Activated CD8-positive, alpha-beta memory T cell treated with anti-CD3 and anti-CD28 coated beads for 4 hours (primary cell): ENCODE measurements at places on chromosomes 2 and 18.

- no peak for DNase-seq
These were observed 150.7 kb downstream of the DYSF start for GRCh38 chr2:71603851-71604725.

DNA sequence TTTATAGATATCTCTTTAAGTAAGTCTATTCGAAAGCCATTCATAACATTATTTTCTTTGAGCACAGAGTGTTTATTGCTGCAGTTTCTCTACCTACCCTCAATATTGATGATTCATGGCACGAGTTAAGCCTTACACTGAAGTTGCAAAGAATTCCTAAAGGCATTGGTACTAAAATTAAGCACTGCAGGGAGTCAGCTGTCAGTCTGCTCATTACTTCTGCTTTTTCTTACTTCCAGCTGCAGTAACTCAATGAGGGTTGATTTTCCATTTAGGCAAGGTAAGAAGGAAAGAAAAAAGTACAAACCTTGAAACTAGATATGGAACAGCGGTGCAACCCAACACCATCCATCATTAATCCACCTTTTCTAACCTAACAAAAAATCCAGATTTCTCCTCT lies 65.2 kb downstream of the RNF152 start:
- no peak for DNase-seq

DNA sequence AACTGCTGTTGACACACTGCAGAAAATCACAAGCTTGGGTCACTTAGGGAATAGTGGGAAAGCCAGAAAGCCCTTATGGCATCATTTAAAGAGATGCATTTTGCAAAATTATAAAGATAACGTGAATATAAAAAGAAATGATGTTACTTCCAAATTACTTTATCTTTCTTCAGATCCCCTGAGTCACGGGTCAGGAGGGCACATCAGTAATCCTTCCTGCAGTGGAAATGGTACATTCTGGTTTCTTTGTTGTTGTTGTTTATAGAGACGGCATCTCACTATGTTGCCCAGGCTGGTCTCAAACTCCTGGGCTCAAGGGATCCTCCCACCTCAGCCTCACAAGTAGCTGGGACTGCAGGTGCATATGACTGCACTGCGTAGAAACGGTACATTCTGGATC lies 9.8 kb upstream of the EPG5 start:
- DNase-seq, result no peak

DNA sequence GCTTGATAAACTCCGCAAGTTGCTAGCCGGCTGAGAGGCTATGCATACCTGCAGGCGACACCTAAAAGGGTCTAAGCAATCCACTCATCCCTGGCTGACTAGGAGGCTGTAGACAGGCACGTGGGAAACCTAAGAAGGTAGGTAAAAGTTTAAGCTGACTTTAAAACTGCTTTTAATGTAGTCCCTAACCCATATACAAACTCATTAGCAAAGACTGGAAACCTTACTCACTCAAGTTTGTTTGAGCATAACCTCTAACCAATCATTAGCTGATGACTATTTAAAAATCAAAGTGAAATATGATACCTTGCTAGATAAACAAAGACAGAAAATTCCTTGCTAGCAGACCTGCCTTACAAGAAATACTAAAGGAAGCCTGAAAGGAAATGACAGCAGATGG lies 106.4 kb downstream of the EXOC6B start:
- no peak for DNase-seq

DNA sequence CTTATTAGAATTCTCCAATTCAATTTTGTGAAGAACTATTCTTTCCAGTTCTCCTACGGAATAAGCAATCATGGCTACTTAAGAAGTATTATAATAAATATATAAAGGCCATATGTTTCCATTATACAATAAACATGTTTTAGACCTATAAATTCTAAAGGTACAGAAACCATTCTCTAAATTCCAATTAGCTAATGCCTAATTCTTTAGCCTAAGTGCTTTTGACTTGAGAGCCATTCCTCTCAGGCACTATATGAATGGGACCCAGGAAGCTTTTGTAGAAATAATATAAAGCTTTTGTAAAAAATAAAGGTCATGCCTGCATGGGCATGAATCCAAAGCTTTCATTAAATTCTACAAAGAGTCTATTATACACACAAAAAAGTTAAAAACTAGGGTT lies 161.0 kb upstream of the UNC80 start:
- no peak for DNase-seq

DNA sequence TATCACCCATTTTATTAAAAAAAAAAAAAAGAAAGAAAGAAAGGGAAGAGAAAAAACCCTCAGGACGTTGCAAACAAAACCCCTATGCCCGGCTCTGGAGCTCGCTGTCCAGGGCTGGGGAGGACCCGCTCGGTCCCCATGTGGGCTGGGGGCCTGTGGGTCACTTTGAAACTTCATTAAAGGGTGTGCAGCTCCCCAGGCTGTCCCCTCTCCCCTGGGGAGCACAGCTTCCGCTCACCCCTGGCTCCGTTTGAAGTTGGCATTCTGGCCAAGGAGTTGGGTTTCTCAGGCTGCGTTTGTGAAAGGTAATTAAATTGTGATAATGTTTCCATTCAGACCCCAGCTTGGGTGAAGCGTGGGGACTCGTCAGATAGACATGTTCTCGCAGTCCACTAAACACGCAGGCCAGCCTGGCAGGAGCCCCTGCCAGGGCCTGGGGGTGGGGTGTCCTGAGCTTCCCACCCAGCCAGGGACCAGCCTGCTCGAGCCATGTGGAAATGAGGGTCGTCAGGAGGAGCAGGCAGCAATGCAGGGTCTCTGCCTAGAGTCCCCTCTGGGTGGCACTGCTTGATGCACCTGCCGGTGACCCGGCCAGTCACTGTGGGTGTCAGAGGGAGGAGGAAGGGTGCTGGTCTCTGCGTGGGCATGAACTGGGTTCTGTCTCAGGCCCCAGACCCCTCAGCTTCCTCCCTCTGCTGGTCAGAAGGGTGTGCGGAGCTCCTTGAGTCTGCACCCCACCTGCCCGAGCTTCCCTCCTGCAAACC lies 166.2 kb downstream of the INHBB start:
- no peak for DNase-seq

DNA sequence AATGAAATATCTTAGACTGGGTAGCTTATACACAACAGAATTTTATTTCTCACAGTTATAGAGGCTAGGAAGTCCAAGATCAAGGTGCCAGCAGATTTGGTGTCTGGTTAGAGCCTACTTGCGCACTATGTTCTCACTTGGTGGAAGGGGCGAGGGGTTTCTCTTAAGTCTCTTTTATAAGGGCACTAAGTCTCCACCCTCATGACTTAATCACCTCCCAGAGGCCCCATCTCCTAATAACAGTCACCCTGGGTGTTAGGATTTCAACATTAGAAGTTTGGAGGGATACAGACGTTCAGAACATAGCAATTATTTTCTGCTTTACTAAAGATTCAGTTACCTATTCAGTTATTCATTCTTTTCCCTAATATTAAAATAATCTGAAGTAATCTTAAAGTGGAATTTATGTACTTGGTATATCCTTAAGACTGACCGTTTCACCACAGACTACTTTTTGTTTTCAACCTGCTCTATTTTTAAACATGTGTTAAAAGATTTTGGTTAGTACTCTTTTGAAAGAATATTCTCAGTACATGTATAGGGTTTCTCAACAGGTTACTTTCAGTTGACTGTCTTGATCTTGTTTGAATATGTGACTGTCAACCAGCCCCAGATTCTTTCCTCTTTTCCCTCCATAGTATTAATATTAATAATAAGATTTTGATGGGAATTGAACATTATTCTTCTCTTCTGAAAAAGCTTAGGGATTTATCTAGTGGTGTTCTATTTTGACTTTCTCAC lies 130.0 kb downstream of the TAF4B start:
- no peak for DNase-seq

DNA sequence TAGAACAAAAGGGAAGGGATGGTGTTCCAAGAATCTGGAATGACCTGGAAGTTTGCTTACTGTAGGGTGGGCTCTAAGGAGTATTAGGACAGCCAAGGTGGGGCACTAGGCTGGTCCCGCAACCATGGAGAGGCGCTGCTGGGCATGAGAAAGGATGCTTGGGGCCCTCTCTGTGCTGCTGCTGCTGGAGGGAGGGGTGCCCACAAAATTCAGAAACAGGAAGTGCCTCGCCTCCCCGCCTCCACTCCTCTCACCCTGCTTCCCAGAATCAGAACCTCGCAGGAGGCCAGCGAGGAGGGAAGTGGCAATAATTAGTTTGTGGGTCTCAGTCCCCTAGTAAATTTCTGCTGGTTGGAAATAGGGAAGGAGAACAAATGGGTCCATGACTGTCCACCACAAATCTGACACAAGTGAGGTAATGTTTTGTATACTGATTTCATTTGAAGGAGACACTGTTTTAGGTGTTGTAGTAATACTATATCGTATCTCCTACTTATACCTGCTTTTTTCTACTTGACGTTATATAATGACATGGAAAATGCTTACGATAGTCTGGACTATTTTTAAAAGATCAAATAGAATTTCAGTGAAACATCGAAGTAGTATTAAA lies 7.9 kb upstream of the PDCL3 start:
- no peak for DNase-seq

DNA sequence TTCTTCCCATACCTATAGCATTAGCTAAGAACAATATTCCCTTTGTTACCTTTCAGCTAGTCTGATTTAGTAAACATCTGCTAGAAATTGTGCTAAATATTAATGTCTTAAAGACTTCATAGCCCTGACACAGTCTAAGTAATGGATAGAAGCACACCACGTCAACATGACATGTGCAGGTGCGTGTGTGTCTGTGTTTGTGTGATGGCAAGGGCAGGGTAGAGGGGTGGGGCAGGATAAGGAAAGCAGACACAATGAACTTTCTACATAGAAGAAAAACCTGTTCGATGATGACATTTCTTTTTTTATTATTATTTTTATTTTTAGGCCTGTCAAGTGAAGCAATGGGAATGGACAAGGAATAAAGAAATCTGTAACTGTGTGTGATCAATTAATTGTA lies 223.3 kb downstream of the NOL4 start:
- no peak for DNase-seq

GRCh38 chr2:113104054-113104611 lies 23.3 kb upstream of the IL1RN start:
- no peak for DNase-seq

- DNase-seq, result no peak
These were observed 98.1 kb downstream of the DCDC2C start for GRCh38 chr2:3801506-3801905.

GRCh38 chr2:191642541-191642940 lies 35.4 kb upstream of the NABP1 start:
- DNase-seq, result no peak

DNA sequence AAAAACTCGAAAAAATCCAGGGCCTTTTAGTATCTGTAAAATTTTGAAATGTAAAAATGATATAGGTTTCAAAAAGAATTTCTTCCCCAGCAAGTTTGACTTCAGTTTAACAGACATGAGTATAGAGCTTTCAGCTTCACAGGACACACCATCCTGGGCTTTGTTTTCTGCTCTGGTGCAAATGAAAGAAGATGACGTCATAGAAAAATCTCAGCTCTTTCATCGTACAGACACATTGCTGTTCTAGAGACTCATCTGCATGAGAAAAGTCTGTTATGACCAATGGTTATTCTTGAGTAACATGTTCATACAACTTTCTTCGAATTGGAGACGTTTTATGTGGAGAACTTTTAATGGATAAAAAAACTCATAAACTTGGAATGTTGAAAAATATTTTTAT lies 111.7 kb upstream of the DYNAP start:
- DNase-seq, result no peak

DNA sequence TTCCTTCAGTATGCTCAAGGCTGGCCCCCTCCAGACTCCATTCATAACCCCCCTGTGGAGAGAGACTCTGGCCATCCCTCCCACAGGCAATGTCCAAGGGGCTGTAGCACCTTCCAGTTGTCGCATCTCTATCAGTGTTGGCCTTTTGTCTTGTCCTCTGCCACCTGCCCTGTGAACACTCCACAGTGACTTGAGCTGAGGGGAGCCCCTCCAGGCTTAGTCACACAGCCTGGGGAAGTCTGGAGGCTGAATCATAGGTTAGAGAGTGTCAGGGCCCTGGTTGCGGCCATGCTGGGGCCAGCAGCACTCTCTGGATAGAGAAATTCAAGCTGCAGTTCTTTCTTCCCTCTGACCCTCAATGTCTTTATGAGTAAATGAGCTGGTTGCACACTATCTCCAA lies 64.7 kb downstream of the GYPC start:
- DNase-seq, result no peak

GRCh38 chr2:216478151-216478550 lies 20.5 kb upstream of the RPL37A start:
- DNase-seq, result no peak

GRCh38 chr2:206431439-206431838 lies 11.9 kb upstream of the ADAM23 start:
- DNase-seq, result no peak

DNA sequence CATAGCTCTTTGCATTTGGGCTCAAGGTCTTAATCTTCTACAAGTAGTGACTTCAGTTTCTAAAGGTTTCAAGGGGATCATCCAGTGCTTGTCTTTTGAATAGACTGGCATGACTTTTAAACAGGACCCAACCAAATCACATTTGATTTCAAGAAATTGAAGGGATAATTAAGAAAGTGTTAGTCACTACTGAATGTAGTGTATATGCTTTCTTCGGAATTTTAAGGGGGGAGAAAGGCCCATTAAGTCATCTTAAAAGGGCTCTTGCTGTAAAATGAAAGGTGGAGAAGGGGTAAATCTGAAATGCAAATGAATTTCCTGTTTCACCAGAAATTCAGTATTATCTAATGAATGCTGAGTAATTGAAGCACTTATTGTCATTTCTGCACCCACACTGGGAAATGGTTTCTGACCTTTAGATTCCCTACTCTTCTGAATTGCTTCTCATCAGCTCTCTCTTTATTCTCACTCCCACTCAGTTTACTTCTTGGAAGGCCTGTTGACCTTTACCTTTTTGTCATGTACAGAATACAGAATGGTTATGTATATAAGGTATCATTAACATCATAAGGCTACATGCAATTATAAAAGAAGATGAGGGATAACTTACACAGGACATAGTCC lies 241.4 kb downstream of the SLC8A1 start:
- DNase-seq, result no peak

DNA sequence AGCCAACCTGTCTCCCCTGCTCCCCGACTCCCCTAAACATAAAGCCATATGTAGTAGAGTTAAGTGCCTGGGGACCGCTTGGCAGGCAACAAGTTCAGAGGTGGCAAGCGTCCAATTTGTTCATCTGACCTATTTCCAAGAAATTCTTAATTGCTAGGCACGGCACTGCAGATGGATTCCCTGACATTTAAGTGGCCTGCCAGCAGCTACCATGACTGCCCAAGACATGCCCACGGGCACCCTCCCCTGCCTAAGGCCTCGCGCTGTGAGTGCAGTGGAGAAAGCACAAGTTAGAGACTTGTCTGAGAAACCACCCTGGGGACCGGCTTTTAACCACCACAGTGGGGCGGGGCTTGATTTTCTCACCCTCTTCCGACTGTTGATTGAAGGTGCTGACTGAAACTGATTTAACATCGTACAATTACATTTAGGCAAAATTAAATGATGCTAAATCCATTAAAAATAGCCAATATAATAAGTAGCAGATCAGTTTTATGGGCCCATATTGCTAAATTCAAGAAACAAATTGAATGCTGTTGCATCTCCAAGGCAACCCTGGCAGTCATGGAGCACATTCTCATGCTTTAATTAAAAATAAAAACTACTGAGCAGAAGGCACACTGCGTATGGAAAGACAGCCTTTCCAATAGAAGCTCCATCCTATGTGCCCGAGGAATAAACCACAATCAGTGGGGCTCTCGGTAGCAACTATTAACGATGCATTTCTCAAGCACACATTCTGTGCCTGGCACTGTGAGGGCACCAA lies 163.6 kb upstream of the ACAA2 start:
- no peak for DNase-seq

- DNase-seq, result no peak
These were observed 106.3 kb downstream of the ANTXR1 start for GRCh38 chr2:69119104-69119894.
